ENCODE measurements at places on chromosomes 11 and 22.

DNA sequence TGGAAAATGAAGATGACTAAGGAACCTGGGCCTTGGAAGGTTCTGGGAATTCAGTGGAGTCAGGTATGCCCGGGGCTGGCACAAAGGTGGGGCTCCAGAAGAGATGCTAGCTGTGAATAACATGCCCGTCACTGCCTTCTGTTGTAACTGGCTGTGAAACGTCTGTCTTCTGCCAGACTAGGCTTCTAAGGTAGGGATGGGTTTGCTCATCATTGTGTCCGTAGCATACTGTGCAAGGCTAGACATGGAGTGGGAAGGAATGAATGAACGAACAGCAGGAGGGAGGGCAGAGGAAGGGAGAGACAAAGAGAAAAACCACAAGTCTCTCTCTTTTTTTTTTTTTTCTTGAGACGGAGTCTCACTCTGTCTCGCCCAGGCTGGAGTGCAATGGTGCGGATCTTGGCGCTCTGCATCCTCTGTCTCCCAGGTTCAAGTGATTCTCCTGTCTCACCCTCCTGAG lies 327.4 kb downstream of the MN1 start:
- no peak for DNase-seq

- DNase-seq: no peak
These were observed 7.3 kb upstream of the SSTR3 start for GRCh38 chr22:37219533-37219932.

DNA sequence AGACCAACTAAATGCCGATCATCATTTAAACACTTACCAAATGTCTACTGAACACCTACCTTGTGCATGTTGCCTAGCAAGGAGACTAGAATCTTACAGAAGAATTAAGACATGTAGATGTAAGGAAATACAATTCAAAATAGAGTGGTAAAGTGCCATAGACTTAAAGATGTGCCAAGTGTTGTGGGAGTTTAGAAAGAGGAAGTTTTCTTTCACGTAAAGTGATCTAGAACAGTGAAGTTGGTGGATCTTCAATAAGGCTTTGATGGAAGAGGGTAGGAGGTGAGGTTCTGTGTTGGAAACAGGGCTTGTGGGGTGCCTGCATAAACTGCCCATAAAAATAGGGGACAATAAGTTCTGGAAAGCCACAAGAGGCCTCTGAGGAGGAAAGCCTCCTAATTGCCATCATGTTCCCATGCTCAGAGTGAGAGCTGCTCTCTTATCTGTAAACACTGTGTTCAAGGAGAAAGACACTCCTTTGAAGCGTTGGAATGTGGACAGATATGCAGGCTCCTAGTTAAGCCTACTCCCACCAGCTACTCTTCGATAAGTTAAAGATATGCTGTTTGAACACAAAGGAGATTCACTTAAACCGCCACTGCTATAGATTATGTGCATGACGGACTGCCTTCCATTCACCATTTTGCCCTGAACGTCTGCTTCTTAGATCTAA lies 66.7 kb downstream of the HSD17B12 start:
- DNase-seq: no peak

DNA sequence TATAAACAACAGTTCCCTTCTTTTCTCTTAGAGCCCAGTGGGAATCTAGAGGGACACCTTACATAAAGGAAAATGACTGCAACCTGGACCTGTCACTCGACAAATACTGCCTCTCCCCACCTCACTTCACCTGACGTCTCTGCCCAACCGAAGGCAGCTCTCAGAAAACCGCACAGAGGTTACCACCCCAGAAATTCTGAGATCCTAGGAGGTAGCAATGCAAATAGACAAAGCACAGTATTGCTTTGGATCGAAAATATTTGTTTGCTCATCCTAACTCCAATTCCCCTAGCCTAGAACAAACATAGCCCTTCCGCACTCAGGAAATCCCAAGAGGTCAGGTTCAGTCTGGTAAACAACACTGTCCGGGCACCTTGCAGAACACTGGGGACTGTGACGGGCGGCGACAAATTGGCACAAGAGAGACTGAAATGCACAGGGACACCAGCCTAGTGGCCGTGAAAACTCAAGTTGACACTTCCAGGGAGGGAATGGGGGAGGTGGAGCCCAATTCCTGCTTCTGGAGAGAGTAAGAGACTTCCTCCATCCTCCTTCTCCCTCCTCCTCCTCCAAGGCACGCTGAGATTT lies 420 bp upstream of the TRIM44 start:
- no peak for DNase-seq

GRCh38 chr22:38843657-38844314 lies at the start of gene NPTXR:
Gene NPTXR, minus strand, starts transcription at chr22:38844028.
- DNase-seq: no peak

- no peak for DNase-seq
These were observed 861.6 kb downstream of the METTL15 start for GRCh38 chr11:28969832-28970231.

DNA sequence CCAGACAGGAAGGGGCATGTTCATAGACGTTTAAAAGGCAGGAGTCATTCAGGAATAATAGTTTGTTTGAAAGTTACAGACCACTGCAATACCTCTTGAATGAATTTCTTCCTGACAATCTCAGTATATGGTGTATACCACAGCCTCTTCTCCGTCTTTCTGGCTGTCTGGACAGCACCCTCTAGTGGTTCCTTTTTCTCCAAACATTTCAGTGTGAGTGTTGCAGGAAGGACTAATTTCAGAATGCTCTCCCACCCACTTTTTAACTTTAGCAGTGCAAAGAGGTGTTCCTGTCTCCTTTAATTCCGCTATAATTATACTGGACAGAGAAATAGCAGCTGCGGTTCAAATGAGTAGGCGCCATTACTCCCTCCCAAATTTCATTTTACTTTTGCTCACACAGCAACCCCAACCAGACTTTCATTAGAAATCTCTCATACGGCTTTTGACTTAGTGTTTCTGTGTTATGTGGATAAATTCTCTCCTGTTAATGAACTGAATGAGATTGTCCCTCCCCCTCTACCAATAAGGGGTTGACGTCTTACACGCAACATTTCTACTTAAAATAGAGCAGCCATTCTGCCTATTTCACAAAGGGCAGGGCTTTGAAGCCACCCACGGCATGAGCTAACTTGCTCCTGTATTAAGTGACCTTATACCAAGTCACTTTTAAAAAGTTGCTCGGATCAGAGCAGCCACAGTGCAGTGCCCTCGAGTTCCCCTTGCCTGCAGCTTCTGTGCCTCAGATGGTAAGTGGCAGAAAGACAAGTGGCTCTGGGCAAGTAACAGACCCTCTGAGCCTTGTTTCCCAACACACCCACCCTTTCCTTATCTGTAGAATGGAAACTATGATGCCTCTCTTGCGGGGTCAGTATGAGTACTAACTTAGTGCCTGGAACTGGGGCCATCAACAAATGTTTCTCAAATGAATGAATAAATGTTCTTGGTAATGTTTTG lies 368.6 kb downstream of the OPCML start:
- no peak for DNase-seq

DNA sequence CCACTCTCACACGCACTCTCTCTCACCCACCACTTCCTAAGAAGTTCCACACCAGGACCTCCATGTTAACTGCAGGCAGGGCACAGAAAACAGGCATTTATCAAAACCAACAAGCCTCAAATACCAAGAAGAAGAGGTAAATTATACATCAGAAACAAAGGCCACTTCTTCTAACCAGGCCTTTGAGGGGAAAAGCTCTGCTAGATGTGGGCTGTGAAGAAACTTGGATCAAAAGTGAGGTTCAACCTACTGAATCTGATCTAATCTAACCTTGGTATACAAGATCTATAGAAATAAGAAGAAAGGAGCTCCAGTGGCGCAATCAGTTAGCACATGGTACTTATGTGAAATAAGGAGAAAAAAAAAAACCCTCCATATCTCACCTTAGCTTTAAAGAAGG lies 91.9 kb downstream of the FAM168A start:
- no peak for DNase-seq

GRCh38 chr11:110198031-110198729 lies 98.2 kb downstream of the RDX start:
- DNase-seq: no peak

GRCh38 chr22:35568751-35569739 lies 28.4 kb downstream of the RASD2 start:
- no peak for DNase-seq

GRCh38 chr11:106473089-106473722 lies 395.7 kb downstream of the AASDHPPT start:
- no peak for DNase-seq

- no peak for DNase-seq
These were observed 447.7 kb downstream of the TBC1D22A start for GRCh38 chr22:47210112-47210657.

- DNase-seq: no peak
These were observed 19.1 kb downstream of the SYT13 start for GRCh38 chr11:45267052-45267451.

GRCh38 chr22:28882878-28883656 lies at the start of gene ZNRF3:
Gene ZNRF3, plus strand, starts transcription at chr22:28883572. Its CDS starts 195 bp downstream, at chr22:28883767.
- peak; percentile 87 for DNase-seq

DNA sequence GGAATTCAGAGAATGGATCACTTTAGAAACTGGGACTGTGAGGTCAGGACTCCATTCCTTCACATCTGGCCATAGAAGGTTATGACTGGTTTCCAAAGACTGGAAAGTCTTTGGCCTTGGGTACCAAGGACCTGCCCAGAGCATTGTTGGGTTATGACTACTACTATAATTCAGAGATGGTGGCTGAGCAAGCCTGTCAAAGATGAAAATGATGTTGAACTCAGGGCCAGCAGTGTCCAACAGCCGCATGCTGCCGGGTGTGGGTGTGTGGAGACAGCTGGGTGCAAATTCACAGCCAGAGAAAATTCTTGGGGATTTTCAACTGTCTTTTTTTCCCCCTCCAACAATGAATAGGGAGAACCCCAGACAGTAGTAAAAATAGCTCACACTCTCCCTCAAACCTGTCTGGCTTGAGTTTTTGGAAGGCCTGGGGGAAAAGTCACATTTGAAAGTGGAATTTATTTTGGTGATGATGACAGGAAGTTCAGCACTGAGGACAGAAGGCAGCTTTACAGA lies 166.8 kb upstream of the NCAM1 start:
- DNase-seq: no peak

- no peak for DNase-seq
These were observed 48.2 kb downstream of the BSX start for GRCh38 chr11:122933416-122933815.

DNA sequence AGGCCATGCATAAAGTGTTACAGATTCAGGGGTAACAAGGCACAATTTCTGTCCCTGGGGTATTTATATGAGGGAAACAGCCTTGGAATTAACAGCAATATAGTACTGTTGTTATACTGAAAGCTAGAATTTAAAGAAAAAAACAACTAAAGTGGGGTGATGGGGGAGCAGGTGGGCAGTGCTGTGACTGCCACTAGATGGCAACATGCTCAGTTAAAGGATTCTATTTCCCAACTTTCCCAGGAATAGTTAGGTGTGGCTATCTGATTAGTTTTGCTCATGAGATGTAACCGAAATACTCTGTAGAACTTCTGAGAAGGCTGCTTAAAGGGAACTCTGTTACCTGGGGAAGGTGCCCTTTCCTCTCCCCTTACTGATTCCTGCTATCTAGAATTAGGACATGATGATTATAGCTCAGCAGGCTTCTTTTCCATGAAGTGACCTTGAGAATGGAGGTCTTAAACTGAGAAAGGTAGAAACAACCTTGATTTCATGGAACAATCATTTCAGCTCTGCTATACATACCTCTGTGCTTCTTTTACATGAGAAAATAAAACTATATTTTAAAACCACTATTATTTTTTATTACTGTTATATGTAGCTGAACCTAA lies 102.6 kb downstream of the RELT start:
- no peak for DNase-seq

DNA sequence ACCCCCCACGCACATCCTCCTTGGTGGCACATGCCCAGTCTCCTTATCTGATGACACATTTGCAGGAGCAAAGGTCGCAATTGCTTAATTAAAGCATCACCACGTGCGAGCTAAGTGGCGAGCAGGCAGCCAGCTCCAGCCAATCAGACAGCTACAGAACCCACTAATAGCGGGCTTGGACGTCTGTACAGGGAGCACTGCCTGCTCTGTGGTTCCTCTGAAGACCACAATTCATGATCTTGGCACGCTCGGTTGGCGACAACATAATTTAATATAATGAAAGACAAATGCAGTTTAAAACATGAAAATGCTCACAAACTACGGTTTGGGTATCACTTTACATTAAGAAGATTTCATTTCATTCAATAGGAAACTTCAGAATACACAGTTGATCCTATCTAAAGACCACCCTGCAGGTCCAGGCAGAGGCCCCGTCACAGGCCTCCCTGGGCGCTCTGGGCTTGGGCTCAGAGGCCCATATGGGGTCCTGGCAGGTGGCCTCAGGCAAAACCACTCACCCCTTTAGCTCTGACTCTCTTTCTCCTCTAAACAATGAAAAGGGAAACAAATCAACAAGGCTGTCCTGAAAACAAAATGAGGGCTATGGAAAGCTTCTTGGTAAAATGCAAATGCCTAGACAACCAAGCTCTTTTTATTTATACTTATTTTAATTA lies 10.4 kb downstream of the PACSIN2 start:
- no peak for DNase-seq

DNA sequence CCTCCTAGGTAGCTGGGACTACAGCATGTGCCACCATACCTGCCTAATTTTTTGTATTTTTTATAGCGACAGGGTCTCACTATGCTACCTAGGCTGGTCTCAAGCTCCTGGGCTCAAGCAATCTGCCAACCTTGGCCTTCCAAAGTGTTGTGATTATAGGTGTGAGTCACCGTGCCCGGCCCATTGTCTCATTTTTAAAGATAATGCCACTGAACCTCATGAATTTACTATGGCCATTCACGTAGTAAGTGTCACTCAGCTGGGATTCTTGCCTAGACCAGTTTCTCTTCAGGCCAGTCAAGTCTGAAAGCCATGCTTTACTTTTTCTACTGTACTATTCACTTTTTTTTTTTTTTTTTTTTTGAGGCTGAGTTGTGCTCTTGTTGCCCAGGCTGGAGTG lies 22.4 kb downstream of the DEPDC5 start:
- DNase-seq: no peak

- no peak for DNase-seq
These were observed 25.4 kb downstream of the CELSR1 start for GRCh38 chr22:46512039-46512370.

DNA sequence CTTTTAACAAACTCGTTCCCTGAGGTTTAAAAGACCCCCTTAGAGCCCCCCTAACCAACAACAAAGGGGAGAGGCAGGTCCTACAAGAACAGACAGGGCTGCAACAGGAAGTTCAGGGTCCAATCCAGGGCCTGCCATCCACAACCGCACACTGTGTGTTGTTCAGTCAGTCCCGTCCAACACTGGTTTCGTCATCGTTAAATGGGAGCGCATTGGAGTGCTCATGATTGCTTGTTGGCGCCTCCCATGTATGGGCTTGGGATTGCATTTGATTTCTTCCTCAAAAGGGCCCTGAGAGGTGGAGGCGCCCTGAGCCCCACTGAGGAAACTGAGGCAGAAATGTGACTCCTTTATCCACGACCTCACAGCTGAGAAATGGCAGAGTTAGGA lies 174.1 kb downstream of the MN1 start:
- no peak for DNase-seq

Measured in stimulated activated CD4-positive, alpha-beta T cell treated with anti-CD3 and anti-CD28 coated beads, Interleukin-15, amount 100 ng/mL, for 1 hour (primary cell).